CD4-positive, alpha-beta T cell treated with Interleukin-15 for 4 hours (primary cell): ENCODE measurements at places on chromosomes 12 and 14.

DNA sequence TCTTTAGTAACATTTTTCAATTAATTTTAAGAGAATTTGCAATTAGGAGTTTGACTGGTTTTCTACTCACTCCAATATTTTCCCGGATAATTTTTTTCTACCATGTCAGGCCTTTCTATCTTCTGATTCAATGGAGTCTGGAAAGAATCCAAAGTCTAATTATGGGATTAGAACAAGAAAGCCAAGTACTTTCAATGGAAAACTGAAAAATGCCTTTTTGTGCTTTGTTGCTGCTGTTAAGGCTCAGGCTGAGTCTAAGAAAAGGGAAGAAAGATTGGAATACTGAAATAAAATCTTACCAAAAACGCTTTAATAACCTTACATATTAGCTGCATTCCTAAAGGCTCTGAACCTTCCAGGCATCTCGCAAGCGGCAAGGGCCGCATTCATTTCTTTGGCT is 24.4 kb upstream of the DHRS4 start:
- no peak for DNase-seq

DNA sequence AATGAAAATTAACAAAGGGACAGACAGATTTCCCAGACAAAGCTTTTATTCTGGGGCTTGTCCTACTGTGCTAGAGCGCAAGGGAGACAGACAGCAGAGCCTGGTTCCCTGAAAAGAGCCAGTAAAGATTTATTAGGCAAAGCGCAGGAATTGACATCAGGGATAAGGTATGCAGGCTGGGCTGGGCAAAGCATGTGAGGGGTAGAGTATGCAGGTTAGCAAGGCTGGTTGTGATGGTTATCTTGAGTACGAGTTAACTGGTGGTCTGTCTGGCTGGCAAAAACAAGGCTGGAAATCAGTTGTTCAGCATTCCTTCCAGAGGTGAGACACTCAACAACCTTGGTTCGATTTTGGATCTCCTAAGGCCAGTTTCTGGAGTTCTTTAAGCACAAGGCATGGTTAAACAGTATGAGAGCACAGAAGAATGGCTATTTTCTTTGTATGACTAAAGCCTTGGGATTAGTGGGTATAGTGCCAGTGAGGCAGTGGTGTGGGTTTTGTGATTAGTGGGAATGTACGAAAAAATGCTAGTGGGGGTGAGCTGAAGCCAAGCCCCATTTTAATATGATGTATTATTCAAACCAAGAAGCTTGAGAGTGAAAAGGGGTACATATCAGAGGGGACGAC is 30.9 kb downstream of the BTBD7 start:
- no peak for DNase-seq

- DNase-seq: no peak
Observed at GRCh38 chr12:30219047-30219446, 435.3 kb upstream of the TMTC1 start.

DNA sequence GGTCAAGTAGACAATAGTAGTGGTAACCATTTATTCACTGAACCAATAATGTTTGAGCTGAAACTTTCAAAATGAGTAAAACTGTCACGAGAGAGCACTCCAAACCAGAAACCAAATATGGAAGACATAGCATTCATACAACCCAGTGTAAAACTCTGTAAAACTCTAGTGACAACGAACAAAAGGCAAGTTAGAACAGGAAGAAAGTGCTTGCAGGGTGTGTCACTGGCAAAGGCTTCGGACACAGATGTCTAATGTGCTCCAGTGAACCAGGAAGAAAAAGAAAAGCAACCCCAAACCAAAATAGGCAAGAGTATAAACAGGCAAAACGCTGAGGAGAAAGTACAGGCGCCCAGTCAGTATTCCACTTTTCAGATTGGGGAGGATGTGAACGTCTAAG is 79.3 kb upstream of the FZD10 start:
- no peak for DNase-seq

- DNase-seq: no peak
Observed at GRCh38 chr14:80809663-80810062, 131.9 kb downstream of the CEP128 start.

- DNase-seq: no peak
Observed at GRCh38 chr14:106841701-106842100, 1315.3 kb downstream of the TMEM121 start.

DNA sequence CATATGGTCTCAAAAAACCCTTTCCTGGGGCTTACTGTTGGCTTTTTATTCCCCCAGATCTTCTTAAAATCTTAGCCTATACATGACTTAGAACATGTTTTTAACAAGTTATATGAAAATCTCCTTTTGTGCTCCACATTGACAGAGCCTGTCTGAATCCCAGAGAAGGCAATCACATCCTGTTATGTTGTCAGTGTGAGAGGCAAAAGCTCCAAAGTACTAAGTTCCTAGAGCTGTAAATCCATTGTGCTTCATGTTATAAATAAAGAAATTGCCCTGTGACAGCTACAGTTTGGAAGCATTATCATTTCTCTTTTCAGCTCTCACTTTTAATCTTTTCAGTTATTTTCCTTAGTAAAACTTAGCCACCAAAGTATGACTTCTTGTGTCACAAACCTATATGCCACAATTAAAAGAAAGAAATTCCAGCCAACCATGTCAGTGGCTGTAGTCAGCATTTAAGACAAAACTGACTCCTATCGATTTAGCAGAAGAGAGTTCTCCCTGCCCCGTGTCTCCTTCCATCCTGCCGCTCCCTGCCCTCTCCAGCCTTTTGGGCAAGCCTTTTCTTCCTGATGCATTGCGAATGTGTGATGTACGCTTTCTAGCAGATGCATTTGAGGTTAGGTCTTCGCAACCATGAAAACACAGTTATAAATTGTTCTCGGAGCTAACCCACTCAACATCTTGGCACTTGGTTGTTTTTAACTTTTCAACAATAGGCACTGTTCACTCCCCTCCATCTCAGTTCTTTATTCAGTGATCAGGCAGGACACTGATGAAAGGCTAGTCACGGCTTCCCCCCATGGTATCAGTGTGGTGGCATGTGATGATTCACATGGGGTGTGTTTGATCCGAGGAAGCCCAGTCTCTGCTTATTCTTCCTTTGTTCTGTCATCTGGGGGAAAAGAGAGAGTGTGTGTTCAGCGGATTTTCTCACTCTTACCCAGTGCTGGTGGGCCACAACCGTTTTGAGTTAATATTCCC is 143.5 kb downstream of the SSPN start:
- DNase-seq: no peak
